ENCODE measurements at places on chromosomes 12 and 14.

DNA sequence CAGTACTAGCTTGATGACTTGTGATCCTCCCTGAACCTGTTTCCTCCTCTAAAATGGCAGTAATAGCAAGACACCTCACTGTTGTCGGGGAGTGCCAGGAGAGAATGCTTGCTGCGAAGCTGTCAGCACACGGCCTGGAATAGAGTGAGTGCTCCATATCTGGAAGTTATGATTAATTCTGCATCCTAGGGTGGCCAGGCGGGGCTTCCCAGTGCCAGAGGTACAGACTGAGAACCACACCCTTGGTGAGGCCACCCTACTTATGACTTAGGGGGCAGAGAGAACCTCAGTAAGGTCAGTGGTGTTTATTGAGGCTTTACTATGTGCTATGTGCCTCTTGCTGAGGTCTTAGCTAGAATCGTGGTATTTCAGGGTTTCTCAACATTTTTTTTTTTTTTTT, 20.1 kb downstream of the MORN3 start:
- no peak for DNase-seq

- no peak for DNase-seq
Observed at GRCh38 chr12:14892726-14893505, 7.3 kb upstream of the MGP start.

DNA sequence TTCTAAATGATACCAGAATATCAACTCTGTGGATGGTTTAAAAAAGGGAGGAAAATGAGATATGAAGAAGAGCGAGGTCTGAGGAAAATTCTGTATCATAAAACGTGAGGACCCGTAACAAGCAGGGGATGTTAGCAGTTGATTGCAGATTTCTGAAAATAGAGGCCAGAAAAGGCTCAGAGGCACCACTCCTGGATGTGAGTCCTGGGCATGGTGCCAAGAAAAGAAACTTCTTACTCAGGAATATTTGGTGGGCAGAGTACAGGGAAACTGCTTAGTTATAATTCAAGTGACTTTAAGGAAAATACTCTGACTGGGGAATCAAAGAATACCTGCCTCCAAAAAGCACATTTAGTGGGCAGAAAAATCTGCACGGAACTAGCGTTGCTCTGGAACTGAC, 85.5 kb downstream of the PRICKLE1 start:
- DNase-seq, result no peak

- no peak for DNase-seq
Observed at GRCh38 chr14:45290547-45290946, 37.5 kb upstream of the MIS18BP1 start.

DNA sequence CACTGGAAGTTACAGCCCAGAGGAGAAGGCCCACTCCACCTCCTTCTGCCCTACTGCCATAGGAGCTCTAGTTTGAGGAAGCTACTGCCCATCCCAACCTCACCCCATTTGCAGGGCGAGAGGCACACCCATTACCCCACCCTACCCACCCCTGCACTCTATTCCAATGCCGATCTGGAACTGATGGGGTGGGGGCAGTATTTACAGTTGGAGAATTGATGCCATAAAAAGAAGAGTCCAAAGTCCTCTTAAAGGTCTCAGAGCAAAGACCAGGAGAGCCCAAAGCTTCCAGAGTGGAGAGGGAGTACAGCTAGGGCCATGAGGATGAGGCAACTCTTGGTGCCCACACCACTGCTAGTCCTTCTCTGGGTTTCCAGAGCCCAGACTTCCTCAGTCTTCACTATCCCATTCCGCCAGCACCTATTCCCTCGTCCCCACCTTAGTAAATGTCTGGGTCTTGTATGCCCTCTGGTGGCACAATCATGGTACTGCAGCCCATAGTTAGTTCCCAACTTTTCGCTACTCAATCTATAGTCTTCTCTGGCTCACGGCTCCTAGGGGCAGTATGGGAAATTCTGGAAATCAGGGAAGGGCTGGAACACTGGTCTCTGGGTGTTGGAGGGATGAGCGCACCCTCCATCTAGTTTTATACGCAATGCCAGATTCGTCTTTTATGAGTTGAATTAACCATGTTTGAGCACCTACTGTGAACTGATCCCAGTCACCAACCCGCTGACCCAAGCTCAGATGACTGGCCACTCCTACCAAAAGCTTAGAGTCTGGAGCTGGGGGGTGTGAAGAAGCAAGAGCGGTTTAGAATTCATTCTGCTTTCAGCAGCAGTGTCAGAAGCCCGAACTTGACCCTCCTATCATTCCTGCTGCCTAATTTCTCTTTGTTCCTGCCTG, 6.9 kb upstream of the ADCY6 start:
- no peak for DNase-seq

- DNase-seq, result no peak
Observed at GRCh38 chr14:59705245-59705644, 128.6 kb upstream of the CCDC175 start.

- DNase-seq, result no peak
Observed at GRCh38 chr12:111257435-111257902, 111.4 kb downstream of the PHETA1 start.

- DNase-seq, result no peak
Observed at GRCh38 chr14:81132468-81132867, 88.3 kb downstream of the GTF2A1 start.

DNA sequence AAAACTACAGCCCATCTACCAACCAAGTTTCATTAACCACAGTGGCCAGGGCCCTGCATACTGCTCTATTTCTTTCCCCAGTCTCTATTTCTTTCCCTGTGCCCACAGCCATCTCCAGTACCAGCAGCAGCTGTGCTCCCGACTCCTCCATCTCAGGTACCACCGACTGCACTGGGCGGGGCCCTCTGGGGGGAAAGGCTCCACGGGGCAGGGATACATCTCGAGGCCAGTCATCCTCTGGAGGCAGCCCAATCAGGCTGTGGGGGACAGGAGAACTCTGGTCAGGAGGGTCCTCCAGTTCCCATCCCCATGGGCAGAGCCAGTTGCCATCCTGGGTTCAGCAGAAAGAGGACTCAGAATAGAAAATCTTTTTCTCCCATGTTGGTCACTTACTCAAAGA, 3.0 kb downstream of the CDK4 start:
- no peak for DNase-seq

GRCh38 chr14:50785457-50786063, 45.4 kb downstream of the NIN start:
- no peak for DNase-seq

- no peak for DNase-seq
Observed at GRCh38 chr12:104544836-104545235, 88.1 kb downstream of the CHST11 start.

GRCh38 chr12:107372229-107372658, 278.9 kb upstream of the CRY1 start:
- no peak for DNase-seq

DNA sequence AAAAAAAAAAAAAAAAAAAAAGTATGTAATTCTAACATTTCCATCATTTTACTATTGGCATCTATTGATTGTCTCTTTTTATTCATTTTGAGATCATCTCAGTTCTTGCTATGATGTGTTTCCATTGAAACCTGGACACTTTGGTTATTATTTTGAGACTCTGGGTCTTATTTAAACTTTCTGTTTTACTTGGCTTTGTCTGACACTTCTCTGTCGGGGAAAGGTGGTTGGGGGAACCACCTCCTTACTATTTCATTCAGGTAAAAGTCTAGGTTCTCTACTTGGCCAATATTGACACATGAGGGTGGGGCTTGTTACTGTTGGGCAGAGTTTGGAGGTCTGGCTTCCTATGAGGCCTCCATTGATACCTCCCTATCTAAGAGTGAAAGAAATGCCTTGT, 228.0 kb downstream of the NRXN3 start:
- DNase-seq, result no peak

- DNase-seq, result no peak
Observed at GRCh38 chr12:11771895-11772502, 122.5 kb downstream of the ETV6 start.

GRCh38 chr14:84643446-84643845, 886.5 kb upstream of the FLRT2 start:
- DNase-seq, result no peak

GRCh38 chr12:50825372-50825838, 17.3 kb upstream of the TMPRSS12 start:
- DNase-seq, result peak; percentile 52

- no peak for DNase-seq
Observed at GRCh38 chr14:84202486-84202885, 1327.5 kb upstream of the FLRT2 start.

DNA sequence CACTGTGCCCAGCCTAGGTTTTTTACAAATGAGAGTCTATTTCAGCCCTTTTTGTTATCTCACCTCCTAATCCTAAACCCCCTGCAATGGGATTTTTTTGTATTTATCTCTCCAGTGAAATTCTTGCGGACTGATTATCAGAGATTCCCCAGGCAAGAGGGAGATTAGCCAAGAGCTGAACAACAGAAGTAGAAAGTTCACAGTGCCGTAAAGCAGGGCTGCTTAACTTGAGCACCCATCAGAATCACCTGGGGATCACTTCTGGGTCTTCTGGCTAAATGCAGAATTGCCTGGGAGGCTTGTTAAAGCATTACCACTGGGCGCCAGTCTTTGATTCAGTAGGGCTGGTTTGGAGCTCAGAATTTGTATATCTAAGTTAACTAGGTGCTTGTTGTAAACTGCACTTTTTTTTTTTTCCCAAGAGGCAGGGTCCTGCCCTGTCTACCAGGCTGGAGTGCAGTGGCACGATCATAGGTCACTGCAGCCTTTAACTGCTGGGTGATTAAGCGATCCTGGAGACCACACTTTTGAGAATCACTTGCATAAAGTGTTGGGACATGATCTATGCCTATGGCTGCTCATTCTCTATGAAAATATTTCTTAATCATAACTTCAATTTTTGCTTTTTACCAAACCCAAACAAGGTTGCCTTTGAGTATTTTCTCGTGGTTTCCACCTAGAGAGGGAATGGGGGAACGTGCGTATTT, 1.1 kb upstream of the DPPA3 start:
- no peak for DNase-seq

DNA sequence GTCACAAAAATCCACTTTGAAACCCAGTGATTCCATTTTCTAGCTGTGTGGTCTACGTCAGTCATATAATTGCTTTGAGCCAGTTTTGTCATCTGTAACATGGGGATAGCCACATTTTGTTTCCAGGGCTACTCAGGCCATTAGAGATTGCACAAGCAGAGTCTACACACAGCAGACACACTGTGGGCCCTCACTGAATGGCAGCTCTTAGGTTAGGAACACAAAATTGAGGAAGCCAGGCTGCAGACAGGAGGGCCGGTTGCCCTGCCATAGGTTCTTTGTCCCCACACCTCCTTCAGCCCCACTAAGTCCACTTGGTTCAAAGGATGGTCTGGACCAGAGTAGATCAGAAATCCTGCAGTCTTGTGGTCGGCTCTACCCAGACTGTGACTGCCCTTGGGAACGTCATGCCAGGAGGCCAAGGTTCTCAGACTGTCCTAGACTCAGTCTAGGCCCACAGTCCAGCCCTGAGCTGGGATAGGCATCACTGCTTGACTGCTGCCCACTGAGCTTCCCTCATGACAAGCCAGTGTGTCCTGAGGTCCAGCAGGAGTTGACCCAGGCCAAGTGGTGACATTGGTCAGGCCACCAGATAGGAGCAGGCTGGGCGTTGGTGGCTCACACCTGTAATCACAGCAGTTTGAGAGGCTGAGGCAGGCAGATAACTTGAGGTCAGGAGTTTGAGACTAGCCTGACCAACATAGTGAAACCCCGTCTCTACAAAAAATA, 3.8 kb upstream of the MYH7 start:
- no peak for DNase-seq

- DNase-seq, result no peak
Observed at GRCh38 chr12:127516467-127516866, 750.5 kb upstream of the TMEM132C start.

GRCh38 chr12:6867413-6868210, at the start of gene TPI1:
TSS of gene TPI1 (plus strand) at chr12:6867531. CDS start at chr12:6867567, 36 bp downstream.
- peak; percentile 51 for DNase-seq

DNA sequence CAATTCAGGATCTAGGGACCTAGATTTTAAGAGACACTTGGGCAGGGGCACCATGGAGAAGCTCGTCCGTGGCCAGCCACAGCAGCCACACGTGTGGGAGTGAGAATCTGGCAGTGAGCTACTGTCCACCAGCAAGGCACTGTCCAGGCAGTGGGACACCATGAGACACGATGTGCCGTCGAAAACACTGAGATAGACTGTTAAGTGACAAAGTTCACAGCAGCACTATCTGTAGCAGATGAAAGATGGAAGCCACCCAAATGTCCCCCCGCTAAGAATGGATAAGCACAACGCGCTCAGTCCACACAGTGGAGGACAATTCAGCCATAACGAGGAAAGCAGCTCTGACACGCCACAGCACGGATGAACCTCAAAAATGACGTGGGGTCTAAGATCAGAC, 19.7 kb downstream of the RILPL1 start:
- no peak for DNase-seq

DNA sequence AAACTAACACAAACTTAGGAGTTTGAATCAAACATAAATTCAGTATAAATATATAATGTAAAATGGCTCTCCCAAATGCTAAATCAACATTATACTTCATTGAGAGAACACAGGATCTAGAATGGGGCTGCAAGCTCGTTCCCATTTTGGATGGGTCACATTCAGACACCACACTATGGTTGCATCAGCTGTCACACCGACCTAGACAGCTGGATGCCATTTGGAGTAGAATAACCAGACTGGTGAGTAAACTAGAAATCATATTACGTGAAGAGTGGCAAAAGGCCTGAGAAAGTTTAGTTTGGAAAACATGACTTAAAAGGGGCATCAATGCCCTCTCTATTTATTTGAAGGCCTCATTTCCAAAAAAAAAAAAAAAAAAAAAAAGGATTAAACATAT, 430.4 kb downstream of the NPAS3 start:
- DNase-seq, result no peak

DNA sequence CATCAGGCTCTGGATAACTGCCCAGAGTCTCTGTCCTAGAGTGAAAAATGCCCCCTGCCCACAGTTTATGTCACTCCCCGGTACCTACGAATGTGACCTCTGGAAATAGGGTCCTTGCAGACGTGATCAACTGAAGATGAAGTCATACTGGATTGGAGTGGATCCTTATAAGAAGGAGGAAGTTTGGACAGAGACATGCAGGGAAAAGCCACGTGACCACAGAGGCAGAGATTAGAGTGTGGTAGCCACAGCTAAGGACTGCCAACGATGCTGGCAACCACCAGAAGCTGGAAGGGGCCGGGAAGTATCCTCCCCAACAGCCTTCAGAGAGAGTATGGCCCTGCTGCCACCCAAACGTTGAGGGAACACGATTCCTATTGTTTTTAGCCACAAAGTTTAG, 101.2 kb upstream of the NCOR2 start:
- DNase-seq, result no peak
